ENCODE measurements at places on chromosomes 13 and 19. TPM values are rescaled to one million over a fixed set of nuclear protein-coding genes. Genes with fewer than 3 reads are reported as not detected.

The URI1 gene
- total RNA-seq, result 51.4 TPM

The C19orf12 gene
- total RNA-seq, result 93.3 TPM

The ZNF441 gene
- total RNA-seq, result 1.8 TPM

The PSG6 gene
- total RNA-seq, result not detected

The MRPL34 gene
- total RNA-seq, result 140 TPM

The SIGLEC11 gene
- total RNA-seq, result not detected

The P2RY11 gene
- 16.4 TPM for total RNA-seq

The OR7D2 gene
- total RNA-seq, result 0.24 TPM

The CHERP gene
- 32.2 TPM for total RNA-seq
